Dermis blood vessel endothelial cell (primary cell): ENCODE measurements at places on chromosomes 16 and 17. TPM values are rescaled to one million over a fixed set of nuclear protein-coding genes. Genes with fewer than 3 reads are reported as not detected.

- DNase-seq: no peak
Observed at GRCh38 chr17:64938290-64938689, 19.0 kb upstream of the LRRC37A3 start.

GRCh38 chr17:66175892-66176291, 16.0 kb downstream of the CEP112 start:
- no peak for DNase-seq

GRCh38 chr16:4283441-4283840, 10.6 kb upstream of the TFAP4 start:
- DNase-seq: no peak

The HOXB7 gene
- total RNA-seq: 9.9 and 11.4 TPM in 2 replicates
